ENCODE measurements at places on chromosomes 16 and 17.
A peak's percentile ranks its signal among the peaks of the same experiment; 100 is the strongest.

- no peak for DNase-seq
Observed at GRCh38 chr17:6985266-6985665, 10.6 kb upstream of the ALOX12 start.

- DNase-seq, result peak; percentile 51
Observed at GRCh38 chr17:78144147-78144719, 2.0 kb upstream of the C17orf99 start.

DNA sequence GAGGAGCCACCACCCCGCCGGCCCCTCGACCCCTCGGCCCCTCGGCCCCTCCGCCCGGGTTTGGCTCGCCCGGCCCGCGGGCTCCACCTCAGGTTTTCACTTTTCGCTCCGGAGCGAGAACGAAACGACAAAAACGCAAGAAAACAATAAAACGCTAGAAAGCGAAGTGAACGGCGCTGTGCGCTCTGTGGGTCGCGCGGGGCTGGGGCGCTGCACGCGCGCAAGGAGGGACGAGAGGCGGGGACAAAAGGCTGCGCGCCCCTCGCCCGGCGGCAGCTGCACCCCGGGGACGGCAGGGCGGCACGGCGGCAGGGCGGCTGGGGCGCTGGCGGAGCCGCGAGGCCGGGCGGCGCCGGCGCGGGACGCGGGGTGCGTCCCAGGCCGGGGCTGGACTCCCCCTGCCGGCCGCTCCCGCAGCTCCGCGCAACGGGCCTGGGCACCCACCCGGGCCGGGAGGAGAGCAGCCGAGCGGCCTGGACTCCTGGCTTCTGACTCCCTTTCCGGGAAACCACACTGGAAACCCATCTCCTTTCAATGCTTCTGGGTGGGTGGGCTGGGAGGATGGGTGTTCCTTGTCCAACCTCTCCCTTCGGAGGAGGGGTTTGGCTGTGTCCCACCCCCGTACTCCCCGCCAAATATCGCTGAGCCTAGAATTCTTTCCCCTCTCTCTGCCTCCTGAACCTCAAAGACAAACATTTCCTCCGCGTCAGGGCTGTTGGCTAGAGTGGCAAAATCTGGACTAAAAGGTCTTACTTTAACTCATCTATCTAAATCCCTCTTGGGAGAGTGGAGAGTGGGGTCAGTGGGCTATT, 9.9 kb downstream of the TBX2 start:
- DNase-seq, result peak; percentile 23

GRCh38 chr17:70190959-70191805, 21.9 kb downstream of the KCNJ2 start:
- DNase-seq, result no peak

- DNase-seq, result peak; percentile 73
Observed at GRCh38 chr16:1983544-1984346, at the start of gene GFER. Gene GFER, plus strand, starts transcription at chr16:1984193. Its CDS starts 26 bp downstream, at chr16:1984219.

GRCh38 chr16:85527767-85528297, 85.3 kb upstream of the GSE1 start:
- DNase-seq, result no peak

DNA sequence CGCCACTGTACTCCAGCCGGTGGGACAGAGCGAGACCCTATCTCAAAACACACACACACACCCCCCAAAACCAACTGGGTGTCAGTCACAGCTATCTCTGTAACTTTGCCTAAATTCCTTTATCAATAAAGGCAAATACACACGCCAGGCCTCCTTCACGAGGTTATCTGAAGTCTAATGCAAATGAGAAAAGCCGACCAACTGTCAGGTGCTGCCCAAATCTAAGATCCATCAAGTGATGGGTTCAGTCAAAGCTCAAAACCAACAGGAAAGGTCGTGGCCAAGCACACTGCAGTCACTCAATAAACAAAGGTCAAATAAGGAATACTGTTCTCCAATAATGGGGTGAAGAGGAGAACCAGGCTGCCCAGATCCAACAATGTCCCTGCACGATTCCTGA, 1.1 kb downstream of the ANKFY1 start:
- DNase-seq, result no peak

DNA sequence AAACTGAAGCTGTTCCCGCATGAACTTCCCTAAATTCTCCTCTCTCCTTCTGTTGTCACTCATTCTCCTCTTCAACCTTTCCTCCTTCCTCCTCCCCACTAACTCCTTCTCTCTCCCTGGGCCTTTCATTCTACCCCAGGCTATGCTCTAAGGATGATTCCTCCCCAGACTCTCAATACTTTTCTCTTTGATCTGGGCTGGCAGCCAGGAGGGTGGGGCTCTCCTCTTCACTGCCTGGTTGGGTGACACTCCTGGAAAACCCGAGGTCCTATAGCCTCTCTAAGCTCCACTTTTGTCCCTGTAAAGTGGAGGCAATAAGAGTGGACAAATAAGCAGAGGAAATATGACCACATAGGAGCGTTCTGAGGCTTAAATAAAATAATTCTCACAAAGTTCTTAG, 46.2 kb downstream of the HSD17B2 start:
- no peak for DNase-seq

DNA sequence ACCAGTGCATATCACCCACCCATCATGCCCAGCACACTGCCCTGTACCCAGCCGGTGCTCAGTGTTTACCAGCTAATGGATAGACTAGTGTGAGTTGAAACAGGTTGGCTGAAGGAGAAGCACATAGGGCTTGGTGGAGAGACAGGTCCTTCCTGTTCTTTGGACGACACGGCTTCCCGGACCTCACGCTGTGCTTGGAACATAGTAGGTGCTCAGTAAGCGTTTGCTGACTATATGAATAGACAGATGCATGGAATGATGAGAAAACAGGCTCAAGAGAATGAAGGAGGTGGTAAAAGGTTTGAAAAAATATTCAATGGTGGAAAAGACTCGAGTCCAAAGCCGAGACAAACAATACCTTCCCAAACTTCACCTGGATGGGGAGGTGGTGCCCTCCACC, 6.8 kb upstream of the FADS6 start:
- DNase-seq, result no peak

- no peak for DNase-seq
Observed at GRCh38 chr16:28540346-28540745, 1.6 kb upstream of the NUPR1 start.

GRCh38 chr17:20072692-20072992, 63.5 kb downstream of the SPECC1 start:
- no peak for DNase-seq

- no peak for DNase-seq
Observed at GRCh38 chr16:21645261-21645721, 7.1 kb downstream of the IGSF6 start.

DNA sequence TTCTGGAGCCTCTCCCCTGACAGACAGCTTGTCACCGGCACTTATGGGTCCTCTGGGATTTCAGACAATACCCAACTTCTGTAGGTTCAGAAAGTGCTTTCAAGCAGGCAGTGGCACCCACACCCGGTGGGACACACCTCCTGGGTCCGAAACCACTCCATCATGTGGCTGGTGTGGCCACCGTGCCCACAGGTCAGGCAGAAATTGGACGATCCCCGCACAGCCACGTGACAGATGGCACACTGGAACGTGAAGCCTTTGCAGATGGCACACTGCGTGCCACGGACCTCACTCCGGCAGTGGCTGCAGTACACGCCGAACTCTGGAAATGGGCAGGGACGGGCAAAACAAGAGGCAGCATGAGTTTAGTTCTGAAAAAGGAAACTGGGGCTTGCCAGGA, 99.5 kb upstream of the FA2H start:
- no peak for DNase-seq

- no peak for DNase-seq
Observed at GRCh38 chr17:18185832-18186626, 2.4 kb downstream of the ALKBH5 start.

GRCh38 chr17:44767493-44767892, 8.7 kb downstream of the ADAM11 start:
- no peak for DNase-seq

- DNase-seq, result no peak
Observed at GRCh38 chr16:27679899-27680298, 130.0 kb downstream of the KATNIP start.

- DNase-seq, result no peak
Observed at GRCh38 chr17:72491102-72491501, 370.3 kb downstream of the SOX9 start.

- DNase-seq, result peak; percentile 36
Observed at GRCh38 chr17:67488161-67488560, 111.1 kb downstream of the PITPNC1 start.

- no peak for DNase-seq
Observed at GRCh38 chr17:16878606-16879005, 93.3 kb downstream of the TNFRSF13B start.

DNA sequence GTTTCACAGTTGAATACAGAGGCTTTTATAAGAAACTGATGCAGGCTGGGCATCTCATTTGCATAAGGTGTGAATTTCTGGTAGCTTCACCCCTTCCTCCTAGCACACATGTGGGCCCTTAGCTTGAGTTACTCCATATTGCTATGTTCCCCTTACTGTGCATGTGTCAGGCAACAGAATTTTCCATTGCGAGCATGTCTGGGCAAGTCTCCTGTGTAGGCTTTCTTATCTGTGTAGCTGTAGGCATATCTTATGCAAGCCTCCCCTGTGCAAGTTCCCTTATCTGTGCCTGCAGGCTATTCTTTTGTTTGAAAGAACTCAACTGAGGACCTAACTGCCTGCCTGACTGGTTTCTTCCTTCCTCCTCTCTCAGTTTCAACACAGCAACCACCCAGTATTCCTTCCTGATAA, 597.4 kb upstream of the CDH5 start:
- DNase-seq, result no peak

DNA sequence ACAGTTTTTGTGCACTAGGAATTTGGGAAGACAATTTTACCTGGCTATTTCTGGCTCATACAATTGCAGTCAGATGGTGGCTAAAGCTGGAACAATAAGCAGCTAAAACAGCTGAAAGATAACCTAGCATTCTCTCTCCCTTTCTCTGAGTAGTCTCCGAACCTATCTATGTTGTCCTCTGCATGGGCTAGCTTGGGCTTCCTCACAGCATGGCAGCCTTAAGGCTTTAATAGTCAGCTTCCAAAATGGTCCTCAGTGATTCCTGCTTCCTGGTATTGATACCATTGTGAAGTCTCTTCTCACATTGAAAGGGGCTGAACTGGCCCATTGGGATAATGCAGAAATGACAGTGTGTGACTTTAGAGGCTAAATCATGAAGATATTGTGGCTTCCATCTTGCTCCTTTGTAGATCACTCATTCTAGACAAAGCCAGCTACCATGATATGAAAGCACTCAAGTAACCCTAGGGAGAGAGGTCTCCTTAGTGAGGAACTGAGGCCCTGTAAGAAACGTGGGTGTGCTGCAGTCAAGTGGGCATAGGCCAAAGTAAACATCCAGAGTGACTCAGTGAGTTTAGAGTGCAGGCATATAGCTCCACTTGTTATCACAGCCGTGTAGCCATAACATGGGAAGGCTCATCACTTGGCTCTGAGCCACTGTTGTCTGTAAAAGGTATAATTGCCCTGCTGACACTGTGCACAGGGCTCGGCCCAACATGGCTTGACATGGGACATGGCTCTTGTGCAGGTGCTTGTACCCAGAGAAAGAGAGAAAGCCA, 5.5 kb upstream of the VKORC1 start:
- no peak for DNase-seq

GRCh38 chr17:82213251-82214011, 789 bp upstream of the CCDC57 start:
- DNase-seq, result peak; percentile 11

GRCh38 chr16:53561101-53561888, 58.3 kb upstream of the AKTIP start:
- DNase-seq, result no peak

DNA sequence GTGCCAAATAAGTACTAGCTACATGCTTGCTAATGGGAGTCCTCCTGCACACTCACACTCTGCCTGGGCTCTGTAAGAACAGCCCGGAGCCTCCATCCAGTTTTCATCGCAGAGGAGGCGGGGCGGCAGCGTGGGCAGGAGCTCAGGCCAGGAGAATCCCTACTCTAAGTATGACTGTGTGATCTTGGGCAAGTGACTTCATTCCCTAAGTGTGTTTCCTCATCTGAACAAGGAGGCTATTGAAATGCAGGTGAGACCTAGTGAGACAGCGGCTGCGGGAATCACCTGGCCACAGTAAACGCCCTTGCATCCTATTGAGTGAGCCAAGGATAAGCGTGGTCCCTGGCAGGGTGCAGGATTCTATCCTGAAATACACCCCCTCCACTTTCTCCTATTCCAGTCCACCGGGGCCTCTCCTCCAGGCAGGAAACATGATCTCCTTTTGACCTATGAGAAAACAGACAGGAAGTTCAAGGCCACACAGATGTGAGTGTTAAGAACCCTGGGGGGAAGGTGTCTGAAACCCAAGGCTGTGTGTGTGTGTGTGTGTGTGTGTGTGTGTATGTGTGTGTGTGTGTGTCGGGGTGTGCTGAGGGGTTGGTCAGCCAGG, 5.2 kb upstream of the RAI1 start:
- DNase-seq, result no peak

DNA sequence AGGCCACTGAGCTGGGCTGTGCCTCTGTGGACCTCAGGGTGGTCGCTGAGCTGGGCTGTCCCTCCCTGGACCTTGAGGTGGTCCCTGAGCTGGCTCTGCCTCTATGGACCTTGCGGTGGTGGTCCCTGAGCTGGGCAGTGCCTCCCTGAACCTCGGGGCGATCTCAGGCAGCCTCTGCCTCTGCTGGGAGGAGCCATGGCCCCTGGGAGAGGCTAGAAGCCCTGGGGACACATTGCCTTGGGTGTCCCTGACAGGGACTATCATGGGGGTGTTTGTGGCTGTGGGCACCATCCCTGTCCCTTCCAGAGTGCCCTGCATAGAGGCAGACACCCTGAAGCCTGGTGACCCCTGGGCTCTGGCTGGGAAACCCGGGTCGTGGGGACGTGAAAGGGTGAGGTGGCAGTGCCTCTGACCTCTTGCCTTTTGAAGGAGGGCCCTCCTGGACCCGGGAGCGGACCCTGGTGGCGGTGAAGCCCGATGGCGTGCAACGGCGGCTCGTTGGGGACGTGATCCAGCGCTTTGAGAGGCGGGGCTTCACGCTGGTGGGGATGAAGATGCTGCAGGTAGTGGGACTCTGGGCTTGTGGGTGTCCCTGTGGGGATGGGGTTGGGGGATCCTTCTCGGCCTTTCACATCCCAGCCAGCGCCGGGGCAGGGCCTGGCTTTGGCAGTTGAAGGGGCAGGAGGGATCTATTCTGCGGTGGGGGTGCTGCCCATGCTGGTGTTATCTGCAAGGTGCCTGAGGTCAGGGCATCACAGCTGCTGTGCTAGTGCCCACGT, 1.8 kb downstream of the NME4 start:
- no peak for DNase-seq

- DNase-seq, result no peak
Observed at GRCh38 chr17:68599091-68599490, 2.1 kb downstream of the FAM20A start.

GRCh38 chr16:72149676-72150464, 22.1 kb downstream of the PMFBP1 start:
- no peak for DNase-seq

All from nucleus accumbens (tissue), 56 donors.